ENCODE measurements at places on chromosomes 1 and 21.

DNA sequence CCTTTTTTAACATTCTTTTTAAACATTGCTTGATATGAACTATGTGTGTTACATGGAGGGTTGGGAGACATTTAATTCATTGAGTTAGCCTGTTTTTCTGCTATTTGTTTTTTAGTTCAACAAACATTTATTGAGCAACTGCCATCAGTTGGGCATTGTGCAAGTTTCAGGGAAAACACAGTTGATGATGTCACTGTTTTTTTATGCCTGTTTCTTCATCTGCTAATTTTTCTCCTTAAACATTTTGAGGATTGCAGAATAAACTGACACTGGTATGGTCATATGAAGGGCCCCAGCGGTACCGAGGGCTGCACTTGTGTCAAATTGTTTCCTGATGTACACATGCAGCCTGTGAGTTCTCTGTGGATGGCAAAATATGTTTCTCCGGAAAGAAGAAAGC, 253.0 kb downstream of the FGGY start:
- DNase-seq: no peak

GRCh38 chr1:234851450-234852438, 241.8 kb upstream of the IRF2BP2 start:
- no peak for DNase-seq

DNA sequence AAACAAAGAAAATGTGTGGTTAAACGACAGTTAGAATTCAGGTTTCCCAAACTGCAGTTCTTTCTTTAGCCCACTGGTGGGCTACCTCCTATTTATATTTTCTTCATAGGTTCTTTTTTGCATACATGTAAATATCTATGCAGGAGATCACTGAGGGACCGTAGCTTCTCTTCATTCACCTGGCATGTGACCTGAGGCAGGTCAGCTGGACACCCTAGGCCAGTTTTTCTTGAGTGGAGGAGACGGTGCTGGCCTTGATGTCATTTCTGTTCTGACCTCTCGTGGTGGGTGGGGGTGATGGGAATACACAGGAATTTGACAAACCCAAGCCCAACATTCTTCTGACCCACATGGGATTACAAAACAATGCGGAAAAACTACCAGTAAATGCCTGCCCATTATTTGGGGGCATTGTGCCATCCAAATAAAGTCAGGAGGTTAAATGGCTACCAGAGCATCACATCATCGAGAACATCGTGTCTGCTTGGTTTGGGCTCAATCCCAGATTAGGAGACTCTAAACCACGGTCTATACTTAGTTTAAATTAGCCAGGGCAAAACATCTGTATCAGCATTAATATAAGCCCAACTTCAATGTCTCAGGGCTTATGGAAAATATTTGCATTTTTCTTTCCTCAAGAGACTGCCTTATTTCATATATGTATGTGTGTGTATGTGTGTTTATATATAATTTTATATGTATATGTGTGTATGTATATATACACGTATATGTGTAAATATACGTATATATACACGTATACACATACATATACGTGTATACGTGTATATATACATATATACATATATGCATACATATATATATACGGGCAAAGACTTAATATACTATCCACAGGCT, 7.4 kb upstream of the IRF2BP2 start:
- DNase-seq: no peak

GRCh38 chr1:36782785-36783184, 251.5 kb downstream of the GRIK3 start:
- DNase-seq: no peak

DNA sequence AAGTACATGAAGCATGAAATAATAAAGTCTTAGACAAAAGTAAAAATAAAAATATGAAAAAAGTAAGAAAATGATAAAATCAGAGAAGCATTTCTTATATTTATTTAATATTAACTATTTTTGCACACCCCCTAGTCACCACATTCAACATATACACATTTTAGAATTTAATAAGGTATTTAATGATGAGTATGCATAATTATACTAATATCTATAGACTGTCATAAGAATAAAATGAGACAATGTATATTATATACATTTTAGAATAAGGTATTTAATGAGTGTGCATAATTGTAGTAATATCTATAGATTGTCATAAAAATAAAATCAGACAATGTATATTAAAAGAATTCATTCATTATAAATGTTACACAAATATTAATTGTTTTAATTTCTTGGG, 18.9 kb downstream of the PIGK start:
- DNase-seq: no peak

GRCh38 chr1:236733653-236734052, 47.4 kb downstream of the ACTN2 start:
- no peak for DNase-seq

GRCh38 chr1:243287652-243288051, 31.8 kb downstream of the SDCCAG8 start:
- no peak for DNase-seq

DNA sequence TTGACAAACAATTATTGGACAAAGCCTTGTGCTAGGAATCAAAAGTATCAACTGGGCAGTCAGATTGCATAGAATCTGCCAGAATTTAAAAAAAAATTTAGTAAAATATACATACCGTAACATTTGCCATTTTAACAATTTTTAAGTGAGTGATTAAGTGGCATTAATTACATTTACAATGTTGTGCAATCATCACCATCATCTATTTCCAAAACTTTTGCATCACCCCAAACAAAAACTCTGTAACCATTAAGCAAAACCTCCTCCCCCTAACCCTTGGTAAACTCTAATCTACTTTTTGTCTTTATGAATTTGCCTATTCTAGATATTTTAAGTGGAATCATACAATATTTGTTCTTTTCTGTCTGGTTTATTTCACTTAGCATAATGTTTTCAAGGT, 182.8 kb downstream of the LMO4 start:
- DNase-seq: no peak

- no peak for DNase-seq
Measured at GRCh38 chr21:34276711-34277425, 86.9 kb upstream of the KCNE2 start.

DNA sequence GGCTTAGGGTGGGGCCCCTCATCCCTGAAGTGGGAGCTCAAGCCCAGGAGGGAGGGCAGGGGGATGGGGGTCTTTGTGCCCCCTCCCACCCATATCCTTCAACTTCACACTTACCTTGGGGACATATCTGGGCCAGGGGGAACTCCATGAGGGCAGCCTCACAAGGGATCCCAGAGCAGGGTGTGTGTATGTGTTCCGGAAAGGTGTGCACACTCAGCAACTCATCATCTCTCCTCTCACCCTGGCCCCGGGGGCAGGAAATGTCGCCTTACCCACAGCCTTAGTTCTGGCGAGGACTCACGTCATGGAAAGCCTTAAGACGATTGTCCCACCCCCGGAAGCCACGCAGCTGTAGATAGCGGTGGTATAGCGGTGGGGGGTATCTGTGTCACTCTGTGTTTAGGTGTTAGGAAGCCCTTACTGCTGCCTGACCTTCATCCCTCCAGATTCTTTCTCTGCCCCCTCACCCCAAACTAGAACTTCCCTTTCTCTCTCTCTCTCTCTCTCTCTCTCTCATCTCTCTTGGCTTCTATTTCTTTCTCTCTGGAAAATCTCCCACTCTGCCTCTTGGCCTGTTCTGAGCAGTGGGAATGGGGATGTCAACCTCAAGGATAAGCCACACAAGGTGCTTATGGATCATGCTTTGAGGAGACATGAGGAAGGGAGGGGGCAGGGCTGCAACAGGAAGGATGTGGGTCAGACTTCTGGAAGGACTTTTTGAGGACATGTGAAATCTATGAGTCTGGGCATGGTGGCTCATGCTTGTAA, at the start of gene SH2D2A:
TSS of gene SH2D2A (minus strand) at position 288 of the 768 bp plus-strand sequence. CDS start at position 148, 140 bp downstream.
- peak; percentile 94 for DNase-seq

GRCh38 chr21:45833414-45833813, 148.2 kb upstream of the COL6A1 start:
- DNase-seq: no peak

GRCh38 chr1:147243228-147243685, 773 bp downstream of the CHD1L start:
- no peak for DNase-seq

DNA sequence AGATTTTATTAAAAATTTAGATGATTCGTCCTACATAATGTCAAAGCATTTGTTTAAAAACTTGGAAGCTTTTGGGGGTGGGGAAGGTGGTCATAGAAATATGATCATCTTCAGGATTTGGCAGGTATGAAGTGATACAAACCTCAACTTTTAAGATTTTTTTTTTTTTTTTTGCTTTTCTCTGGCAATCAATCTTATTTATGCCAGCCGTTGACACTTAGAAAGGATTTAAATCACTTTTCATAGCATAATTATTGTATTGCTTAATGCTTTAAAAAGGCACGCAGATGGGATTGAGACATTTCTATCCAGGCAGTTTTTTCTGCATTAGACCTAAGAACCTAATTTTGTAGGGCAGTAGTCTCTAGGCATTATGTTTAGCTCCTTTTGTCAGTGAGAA, 19.7 kb downstream of the MRPS6 start:
- DNase-seq: no peak

GRCh38 chr1:15118579-15118978, 35.0 kb upstream of the TMEM51 start:
- DNase-seq: no peak
